ENCODE measurements at places on chromosomes 13 and 19. TPM values are rescaled to one million over a fixed set of nuclear protein-coding genes. Genes with fewer than 3 reads are reported as not detected.
A peak's percentile ranks its signal among the peaks of the same experiment; 100 is the strongest.

The ERICH4 gene
- not detected for total RNA-seq

The C1QTNF9B gene
- total RNA-seq, result not detected

The RASAL3 gene
- 123 TPM for total RNA-seq

The ZNF285 gene
- 1.4 TPM for total RNA-seq

The SIGLEC12 gene
- 1.0 TPM for total RNA-seq

The POSTN gene
- not detected for total RNA-seq

The CDX2 gene
- total RNA-seq, result not detected

The SIGLEC11 gene
- not detected for total RNA-seq

The ZNF699 gene
- 9.2 TPM for total RNA-seq

The LGI4 gene
- 0.37 TPM for total RNA-seq

GRCh38 chr13:26482451-26483197, 74.9 kb upstream of the WASF3 start:
- DNase-seq, result peak; percentile 77

DNA sequence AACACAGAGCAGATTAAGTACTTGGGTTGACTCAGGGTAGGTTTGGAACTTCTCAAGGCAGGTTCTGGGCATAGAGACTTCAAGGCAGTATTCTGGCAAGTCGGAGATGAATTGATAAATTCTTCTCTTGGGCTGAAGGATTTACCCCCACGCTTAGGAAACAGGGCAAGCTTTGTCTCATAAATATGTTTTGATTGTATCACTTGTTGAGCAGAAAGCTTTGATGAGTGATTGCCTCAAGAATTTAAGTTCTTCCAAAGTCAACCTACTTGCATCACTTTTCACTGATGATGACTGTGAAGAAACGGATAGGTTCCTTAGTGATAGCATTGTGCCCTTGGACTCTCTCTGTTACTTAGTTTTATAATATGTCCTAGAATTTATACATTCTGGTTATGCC, 258.6 kb upstream of the DACH1 start:
- DNase-seq, result no peak

DNA sequence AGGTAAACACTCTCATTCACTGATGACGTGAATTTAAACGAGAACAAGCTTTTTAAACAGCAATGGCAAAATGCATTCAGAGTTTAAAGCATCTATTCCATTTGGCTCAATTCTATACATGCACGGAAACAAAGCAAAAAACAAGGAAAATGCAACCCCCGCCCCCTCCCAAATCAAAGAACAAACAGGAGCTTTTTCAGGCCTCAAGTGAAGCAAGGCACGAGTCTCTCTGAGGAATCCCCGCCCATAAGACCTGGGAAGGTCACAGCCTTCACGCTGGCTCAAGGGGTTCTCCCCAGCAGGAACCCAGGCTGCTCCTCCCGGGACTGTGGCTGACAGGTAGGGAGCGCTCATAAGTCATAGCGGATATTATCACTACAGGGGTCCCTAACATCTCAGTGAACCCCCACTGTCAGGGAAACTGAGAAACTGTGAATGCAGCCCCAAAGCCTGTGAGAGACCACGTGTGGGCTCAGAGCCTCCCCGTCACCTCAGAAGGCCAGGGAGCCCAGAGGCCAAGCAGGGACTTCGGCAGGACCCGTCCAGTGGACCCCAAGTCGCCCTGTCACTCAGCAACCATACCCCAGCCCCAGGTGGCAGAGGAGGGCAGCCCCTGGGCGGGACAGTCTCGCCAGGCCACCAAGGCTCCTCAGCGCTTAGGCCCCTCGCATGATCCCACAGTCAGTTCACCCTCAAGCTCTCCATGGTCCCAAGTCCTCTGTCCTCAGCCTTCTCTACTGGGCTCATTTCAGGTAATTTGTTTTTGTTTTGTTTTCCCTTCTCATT, 117.3 kb downstream of the ZDHHC20 start:
- no peak for DNase-seq

- no peak for DNase-seq
Measured at GRCh38 chr19:2722541-2723344, 1.6 kb upstream of the DIRAS1 start.

- no peak for DNase-seq
Measured at GRCh38 chr13:74115133-74115532, 19.1 kb downstream of the KLF12 start.

- no peak for DNase-seq
Measured at GRCh38 chr13:37364007-37364406, 234.6 kb downstream of the POSTN start.

GRCh38 chr13:42474954-42475353, 99.0 kb upstream of the TNFSF11 start:
- DNase-seq, result no peak

GRCh38 chr13:86900906-86901305, 770.3 kb upstream of the SLITRK5 start:
- DNase-seq, result no peak

- peak; percentile 32 for DNase-seq
Measured at GRCh38 chr13:91313103-91313502, 34.4 kb upstream of the MIR17HG start.

DNA sequence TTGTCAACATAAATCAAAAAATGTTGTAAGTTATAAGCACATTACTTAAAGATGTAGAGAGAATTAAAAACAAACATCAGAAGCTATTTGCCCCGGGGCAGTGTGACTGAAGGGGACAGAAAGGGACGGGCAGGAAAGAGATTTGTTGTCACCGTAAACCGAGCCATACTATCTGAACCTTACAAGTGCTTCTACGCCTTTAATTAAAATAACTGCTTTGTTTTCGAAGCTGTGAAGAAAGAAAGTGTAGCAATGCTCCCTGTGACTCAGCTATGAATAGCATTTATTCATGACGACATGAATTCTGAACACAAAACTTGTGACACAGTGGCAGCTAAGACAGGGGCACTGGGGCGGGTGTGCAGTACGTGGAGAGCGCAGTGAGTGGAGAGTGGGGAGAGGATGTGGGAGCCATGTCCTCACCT, 30.0 kb downstream of the ZNF787 start:
- no peak for DNase-seq

- DNase-seq, result no peak
Measured at GRCh38 chr13:43319617-43320444, 296.4 kb downstream of the DNAJC15 start.

- no peak for DNase-seq
Measured at GRCh38 chr19:13363245-13363644, 143.0 kb downstream of the CACNA1A start.

GRCh38 chr19:30053558-30053957, 111.5 kb downstream of the URI1 start:
- no peak for DNase-seq

DNA sequence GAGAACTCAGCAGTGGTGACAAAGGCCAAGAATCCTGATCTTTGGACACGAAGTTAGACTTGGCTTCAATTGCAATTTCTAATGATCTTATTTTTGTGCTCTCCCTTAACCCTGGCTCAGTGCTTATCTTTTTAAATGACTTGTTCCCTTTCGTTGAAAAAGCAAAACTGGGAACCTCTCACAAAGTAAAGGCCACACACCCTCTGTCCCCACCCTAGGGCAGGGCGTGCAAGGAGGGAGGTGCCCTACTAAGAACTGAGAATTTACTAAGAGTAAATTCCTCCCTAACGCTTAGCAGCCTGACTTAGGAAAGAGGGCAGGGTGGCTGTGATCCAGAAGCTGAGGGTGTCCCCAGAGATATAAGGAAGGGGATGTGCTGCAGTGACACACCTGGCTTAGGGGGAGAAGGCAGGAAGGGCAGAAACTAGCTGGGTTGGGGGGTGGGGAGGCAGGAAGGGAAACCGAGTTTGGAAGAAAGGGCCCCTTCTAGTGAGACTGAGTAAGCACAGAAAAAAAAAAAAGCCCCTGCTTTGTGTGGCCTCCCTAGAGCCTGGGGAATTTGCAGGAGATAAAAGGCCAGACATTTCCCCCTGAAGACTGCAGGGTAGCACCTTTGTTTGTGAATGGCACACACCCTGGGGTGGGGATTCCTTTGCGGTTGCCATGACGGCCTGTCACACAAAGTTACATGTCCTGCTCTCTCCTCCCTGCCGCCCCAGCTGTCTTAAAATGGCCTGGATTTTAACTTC, 435.1 kb downstream of the EFNB2 start:
- no peak for DNase-seq

GRCh38 chr13:95485518-95486144, 66.9 kb upstream of the CLDN10 start:
- no peak for DNase-seq

GRCh38 chr19:13417054-13417453, 89.2 kb downstream of the CACNA1A start:
- no peak for DNase-seq

- DNase-seq, result no peak
Measured at GRCh38 chr13:95793018-95793555, 116.1 kb downstream of the DNAJC3 start.

- DNase-seq, result peak; percentile 48
Measured at GRCh38 chr13:99265821-99266426, 7.7 kb upstream of the GPR18 start.

GRCh38 chr13:109904218-109904617, 117.8 kb upstream of the IRS2 start:
- DNase-seq, result no peak

GRCh38 chr13:110652231-110652730, 36.9 kb downstream of the NAXD start:
- no peak for DNase-seq

DNA sequence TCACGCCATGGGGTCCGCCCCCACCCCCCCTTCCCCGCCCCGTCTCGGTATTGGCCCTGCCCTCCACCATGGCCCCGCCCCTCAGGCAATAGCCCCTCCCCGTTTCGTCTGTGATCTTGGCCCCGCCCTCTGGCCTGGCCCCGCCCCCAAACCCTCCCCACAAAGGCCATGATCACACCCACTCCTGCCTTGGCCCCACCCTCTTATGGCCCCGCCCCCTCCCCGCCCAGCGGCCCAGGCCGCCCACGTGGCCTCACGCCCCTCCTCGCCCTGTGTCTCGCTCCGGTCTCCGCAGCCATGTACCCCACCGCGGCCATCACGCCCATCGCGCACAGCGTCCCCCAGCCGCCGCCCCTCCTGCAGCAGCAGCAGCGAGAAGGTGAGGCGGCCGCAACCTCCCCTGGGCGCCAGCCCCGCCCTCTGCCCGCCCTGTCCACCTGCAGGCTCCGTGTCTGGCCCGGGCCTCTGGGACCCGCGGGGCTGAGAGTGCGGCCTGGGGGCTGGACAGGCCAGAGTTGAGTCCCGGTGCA, 61.3 kb downstream of the CELF5 start:
- DNase-seq, result peak; percentile 41
